ENCODE measurements at places on chromosomes 13 and 19.

GRCh38 chr13:68190818-68191217 is 960.7 kb upstream of the PCDH9 start:
- DNase-seq: no peak

DNA sequence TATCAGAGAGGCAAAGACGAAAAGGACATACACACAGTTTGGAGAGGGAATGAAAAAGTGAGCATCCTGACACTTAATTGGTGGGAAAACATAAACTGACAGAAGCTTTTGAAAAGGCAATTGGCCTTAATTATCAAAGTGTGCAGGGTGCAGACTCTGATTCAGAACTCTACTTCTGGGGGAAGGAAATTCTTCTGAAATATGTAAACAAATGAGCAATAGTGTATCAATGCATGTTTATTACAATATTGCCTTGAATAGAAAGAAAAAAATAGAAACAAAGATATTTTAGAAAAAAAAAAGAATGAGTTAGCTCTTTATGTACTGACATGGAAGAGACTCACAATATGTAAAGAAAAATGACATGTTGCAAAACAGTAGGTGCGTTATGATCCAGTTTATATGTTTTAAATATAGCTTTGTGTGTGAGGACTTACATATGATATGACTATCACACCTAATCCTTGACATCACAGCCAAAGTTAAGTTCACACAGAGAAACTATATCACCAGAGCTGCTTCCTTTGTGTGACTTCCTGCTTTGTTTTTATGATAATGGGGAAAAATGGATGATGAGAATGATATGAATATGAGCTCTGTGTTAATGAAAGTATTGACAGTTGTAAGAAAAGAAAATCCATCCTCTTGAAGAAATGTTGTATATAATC is 182.4 kb downstream of the KCTD12 start:
- no peak for DNase-seq

DNA sequence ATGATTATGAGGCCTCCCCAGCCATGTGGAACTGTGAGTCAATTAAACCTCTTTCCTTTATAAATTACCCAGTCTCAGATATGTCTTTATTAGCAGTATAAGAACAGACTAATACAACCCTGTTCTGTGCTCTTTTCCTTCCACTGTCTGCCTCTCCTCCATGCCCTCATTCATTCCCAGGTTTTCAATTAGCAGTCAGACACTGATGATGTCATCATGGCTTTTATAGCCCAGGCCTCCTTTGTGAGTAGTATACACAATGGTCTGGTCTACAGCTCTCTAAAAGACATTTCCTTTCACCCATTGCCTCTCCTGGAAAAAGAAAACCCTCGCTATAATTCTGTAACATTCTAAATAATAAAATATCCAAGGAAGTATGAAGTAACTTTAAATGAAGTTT is 25.5 kb downstream of the FGF14 start:
- no peak for DNase-seq

DNA sequence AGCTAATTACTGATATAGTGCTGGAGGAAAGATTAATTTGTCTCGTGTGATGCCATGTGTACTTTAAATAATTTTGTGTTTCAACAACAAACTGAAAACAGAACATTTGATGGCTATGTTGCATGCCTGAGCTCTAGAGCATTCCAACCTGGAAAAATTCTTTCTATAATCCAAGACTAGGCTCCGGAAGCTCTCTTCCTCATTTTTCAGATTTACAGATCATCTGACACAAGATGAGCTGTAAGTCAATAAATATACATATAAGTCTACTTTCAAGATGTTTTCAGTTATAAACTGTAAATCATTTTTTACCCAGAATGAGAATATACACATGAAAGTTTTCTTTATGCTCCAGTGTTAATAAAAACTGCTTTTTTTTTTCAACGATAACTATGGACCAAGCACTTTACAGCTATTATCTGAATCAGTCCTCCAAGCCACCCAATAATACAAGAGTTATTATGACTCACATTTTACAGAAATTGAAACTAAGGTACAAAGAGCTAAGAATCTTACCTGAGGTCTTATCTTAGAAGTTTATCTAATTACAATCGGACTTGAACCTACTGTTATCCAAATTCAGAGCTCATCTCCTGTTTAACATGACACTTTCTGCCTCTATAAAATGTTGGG is 6.4 kb upstream of the FOXO1 start:
- DNase-seq: no peak

GRCh38 chr19:41425174-41426115 is 1.7 kb downstream of the B3GNT8 start:
- no peak for DNase-seq

- DNase-seq: peak; percentile 24
Measured at GRCh38 chr13:111429064-111429558, 108.7 kb downstream of the TEX29 start.

DNA sequence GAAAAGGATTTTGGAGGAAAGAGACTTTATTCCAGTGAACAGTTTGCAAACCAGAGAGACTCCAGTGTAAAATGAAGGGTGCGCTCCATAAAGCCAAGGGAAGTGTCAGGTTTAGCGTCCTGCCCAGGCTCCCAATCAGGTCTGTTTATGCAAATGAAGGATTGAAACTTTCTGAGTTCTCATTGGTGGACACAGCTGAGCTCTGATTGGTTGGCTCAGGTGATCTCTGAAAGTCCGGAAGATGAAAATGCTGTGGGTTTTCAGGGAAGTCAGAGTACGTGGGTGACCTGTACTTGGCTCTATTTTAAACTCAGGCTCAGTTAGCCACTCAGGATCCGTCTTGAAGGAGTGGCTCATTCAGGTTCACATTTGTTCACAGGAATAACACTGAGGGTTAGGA is 28.7 kb upstream of the CD33 start:
- DNase-seq: no peak

- DNase-seq: no peak
Measured at GRCh38 chr13:110327051-110327721, 20.1 kb downstream of the COL4A2 start.

- no peak for DNase-seq
Measured at GRCh38 chr19:57689750-57690149, 8.0 kb downstream of the ZNF551 start.

GRCh38 chr13:106530171-106530851 is 5.2 kb downstream of the EFNB2 start:
- no peak for DNase-seq

- no peak for DNase-seq
Measured at GRCh38 chr13:78145276-78145675, 226.6 kb upstream of the EDNRB start.

- DNase-seq: no peak
Measured at GRCh38 chr19:1825909-1826556, 14.0 kb upstream of the ATP8B3 start.

GRCh38 chr13:59755632-59756290 is 408.0 kb downstream of the DIAPH3 start:
- no peak for DNase-seq

DNA sequence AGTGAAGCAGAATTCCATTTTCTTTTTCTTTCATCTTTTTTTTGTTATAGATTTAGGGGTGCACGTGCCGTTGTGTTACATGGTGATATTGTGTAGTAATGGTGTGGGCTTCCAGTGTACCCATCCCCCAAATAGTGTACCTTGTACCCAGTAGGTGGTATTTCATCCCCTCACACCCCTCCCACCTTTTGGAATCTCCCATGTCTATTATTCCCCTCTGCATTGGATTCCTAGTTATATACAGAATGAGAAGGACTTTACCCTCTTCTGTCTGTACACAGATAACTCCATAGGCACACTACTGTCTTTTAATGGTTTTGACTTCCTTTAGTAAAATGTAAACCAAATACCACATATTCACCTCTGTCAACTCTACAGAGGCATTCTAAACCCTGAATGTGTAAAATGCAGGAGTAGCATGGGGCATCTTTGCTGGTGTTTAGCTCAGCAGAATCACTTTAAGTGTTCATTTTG is 28.0 kb downstream of the FRY start:
- DNase-seq: no peak

DNA sequence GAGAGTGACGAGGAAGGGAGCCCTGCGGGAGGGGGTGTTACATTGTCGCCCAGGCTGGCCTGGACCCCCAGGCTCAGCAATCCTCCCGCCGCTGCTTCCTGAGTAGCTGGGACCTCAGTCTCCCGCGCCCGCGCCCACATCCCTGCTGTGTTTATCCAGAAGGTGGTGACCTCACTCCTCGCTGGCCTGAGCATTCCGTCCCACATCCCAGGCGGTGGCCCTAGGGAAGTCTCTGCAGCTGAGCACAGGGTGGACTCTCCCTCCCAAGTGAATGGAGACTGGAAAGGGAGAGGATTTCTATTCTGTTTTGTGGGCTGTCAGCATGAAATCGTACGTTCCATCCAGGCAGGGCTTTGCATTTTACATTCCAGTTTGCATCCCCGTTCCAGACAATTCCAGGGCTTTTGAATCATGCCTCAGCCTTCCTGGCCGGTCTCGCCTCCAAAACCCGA is 401 bp upstream of the ZNF765 start:
- DNase-seq: peak; percentile 51

GRCh38 chr19:9786342-9786741 is 17.8 kb upstream of the ZNF846 start:
- DNase-seq: no peak

DNA sequence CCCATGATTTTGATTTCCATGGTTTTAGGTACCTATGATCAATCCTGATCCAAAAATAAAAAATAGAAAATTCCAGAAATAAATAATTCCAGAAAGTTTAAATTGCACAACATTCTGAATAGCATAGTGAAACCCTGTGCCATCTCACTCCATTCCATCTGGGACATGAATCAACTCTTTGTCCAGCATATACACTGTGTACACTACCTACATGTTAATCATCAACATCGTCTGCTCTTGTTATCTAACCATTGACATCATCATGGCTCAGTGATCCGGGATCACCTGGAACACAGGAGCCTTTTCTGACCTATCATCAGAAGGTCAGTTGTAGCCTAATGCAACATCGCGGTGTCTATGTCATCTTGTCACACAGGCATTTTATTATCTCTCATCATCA is 75.6 kb downstream of the MYO16 start:
- DNase-seq: no peak

GRCh38 chr13:32728327-32728726 is 142.1 kb downstream of the PDS5B start:
- no peak for DNase-seq

- DNase-seq: no peak
Measured at GRCh38 chr13:41746259-41746658, 214.7 kb downstream of the VWA8 start.

DNA sequence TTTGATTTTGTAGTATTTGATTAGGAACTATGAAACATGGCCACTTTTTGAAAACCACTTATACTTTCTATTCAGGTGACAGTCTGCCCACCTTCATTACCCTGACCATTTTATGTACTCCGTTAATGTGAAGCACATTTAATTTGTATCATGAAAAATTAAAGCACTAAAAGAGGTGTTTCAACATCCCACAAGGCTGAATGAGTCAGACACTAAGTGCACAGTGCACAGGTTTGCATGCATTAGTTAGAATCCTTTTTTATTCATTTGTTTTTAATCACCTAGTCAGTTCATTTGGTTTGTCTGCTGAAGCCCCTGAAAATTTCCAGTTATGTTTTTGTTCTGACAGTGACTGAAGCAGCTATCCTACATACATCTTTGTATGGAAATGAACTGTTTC is 271.0 kb downstream of the SLITRK5 start:
- no peak for DNase-seq

- no peak for DNase-seq
Measured at GRCh38 chr19:16514383-16515019, 18.3 kb downstream of the C19orf44 start.

DNA sequence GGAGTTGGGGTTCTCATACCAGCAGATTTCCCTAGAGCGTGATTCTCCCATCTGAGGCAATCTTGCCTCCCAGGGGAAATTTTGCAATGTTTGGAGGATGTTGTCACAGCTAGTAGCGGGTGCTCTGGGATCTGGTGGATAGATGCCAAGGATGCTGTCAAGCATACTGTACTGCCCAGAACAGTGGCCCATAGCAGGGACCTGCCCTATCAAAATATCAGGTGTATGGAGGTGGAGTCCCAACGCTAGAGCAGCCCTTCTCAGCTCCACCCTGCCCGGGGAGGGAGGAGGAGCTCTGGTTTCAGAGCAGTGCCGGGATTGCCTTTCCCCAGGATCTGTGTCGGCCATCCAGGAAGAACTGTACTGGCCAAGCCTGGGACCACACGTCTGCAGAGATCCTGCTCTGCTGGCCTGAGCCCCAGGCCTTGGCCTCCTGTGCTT is 10.9 kb upstream of the QTRT1 start:
- no peak for DNase-seq

GRCh38 chr19:29666578-29667386 is 1.5 kb downstream of the PLEKHF1 start:
- DNase-seq: no peak

DNA sequence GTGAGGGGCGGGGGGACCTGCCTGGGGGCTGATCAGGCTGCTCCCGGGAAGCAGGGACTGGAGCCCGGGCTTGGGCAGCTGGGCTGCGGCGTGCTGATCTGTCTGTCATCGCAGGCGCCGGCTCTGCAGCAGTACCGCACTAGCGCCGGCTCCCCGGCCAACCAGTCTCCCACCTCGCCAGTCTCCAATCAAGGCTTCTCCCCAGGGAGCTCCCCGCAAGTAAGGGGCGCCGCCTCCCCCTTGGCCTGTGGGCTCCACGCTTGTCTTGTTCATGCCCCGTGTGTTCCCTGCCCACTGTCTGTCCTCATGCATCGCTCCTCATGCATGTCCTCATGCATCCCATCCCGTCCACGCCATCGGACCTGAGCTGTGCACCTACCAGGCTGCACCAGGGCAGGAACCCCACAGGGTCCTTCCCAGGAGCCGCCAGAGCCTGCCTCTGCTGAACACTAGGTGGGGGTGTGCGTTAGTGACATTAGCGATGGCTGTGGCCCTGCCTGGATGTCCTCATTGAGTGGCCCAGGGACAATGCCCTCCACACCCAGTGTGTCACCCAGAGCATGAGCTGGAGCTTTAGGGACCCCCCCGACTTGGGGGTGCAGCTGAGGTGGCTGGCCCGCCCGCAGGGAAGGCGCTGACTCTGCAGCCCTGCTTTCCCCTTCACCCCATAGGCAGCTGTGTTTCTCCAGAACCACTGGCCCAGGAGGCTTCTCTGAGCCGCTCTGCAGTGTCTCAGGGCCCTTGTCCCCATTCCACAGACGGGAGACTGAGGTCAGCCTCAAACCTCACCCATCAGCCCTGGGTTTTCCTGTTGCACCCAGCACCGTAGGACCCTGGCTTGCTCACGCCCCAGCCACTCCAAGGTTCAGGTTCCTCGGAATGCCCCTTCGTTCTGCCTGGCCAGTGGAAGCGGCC is 19.5 kb downstream of the COMP start:
- no peak for DNase-seq

- DNase-seq: no peak
Measured at GRCh38 chr13:98595134-98595533, 18.2 kb upstream of the STK24 start.

Measured in SHP77 treated with DMSO at 0.1 percent for 48 hours (cell line).